ENCODE measurements at places on chromosomes 3 and 15.

DNA sequence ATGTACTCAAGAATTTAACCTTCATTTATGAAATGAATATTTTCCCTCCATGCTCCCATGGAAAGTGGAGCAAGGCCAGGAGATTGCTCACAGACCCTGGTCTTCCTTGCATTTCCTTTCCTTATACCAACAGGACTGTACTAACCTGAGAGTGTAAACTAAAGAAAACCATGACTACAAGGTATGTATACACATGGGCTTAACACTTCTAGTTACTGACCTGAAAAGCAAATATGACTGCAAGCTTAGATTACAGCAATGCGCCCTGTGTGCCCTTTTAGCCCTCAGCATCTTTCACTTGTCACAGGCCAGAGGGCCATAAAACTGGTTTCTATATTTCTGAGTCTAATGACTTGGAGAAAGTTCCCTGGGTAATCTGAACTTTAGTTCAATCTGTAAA is 52.1 kb downstream of the NEK10 start:
- DNase-seq, result no peak

DNA sequence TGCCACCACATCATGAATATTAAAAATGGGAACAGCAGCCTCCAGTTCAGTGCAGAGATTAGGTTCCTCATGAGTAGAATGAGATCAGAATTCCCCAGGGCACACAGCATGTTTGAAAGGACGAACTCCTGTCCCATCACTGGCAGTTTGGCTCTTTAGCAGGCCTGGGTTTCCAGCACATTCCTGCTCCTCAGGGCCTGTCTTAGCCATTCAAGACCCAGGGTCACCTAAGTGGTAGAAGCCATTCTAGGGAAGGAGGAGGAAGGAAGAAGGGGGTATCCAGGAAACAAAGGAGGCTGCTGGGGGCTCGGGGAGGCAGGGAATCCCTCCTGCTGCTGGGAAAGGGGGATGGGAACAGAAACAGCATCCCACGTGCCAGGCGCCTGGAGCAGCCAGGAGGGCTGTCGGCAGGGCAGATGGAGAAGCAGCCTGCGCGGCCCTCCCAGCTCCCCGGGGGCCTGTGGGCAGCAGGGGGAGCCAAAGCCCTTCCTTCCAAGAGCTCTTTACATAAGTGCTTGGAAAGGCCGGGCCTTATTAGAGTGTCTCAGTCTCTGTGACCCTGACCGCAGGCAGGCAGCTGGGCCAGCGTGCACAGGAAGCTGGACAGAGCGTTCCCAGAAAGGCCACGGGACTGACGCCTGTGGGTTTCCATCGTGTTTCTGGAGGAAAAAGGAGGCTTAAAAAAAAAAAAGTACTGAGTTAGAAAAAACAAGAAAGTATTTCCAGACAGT is 24.7 kb downstream of the LOXL1 start:
- DNase-seq, result peak; percentile 97

DNA sequence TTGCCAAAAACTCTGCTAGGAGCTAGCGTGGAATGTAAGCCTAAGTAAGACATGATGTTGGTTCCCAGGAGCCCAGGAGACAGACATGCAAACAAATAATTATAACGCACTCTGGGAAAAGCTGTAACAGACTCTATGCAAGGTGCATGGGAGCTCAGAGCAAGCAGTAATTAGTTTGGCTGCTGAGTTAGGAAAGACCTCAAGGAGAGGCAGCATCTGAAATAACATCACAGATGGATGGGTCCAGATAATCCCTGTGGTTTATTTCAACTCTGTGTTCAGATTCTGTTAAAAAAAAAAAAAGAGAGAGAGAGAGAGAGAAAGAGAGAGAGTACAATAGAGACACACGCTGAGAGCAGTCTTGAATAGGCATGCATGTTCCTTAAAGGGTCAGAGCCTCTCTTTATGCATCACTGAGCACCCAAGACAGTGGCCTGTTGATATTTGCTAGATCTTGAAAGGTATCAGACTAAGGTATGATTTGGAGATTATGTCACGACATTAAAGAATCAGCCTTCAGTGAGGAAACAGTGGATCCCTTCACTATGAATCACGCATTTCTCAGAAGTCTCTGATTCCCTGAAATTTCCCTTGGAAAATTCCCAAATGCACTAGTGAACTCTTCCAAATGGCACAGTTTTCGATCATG is 124.4 kb upstream of the LIPC start:
- DNase-seq, result no peak

DNA sequence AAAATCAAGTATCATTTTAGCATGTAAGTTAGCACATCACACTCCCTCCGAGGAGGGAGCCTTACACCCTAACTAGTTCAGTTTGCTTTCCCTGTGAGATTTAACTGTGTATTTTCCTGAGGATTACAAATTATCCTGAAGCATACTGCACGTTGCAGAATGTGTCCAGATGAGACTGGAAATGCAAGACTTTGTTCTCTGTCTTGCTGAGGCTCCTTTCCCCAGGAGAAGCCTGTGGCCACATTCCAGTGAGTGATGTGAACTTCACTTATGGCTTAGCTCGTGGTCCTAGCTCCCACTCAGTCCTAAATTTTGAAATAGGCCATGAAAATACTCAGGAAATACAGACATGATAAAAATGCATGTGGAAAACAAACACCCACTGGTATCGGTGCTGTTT is 23.7 kb downstream of the PDZRN3 start:
- no peak for DNase-seq

- DNase-seq, result no peak
Observed at GRCh38 chr3:193314161-193314560, 64.4 kb downstream of the ATP13A5 start.

DNA sequence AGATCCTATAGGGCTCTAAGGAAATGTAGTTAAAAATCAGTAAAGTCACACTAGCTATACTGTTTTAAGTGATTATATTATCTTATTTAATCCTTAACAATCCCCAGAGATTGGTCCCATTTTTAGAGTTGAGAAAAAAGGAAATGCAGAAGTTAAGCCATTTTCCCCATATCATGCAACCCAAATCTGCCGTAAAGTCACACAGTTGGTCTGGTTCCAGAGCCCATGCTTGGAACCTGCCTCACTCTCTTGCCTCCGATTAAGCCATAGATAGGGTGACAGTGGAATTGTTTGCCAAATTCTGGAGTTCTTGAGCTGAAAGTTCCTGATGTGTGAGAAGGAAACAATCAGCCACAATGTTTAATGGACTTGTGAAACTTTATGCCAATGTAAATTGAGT is 2.3 kb upstream of the P2RY13 start:
- DNase-seq, result no peak

GRCh38 chr3:175273573-175273972 is 414.4 kb downstream of the NAALADL2 start:
- DNase-seq, result no peak

GRCh38 chr15:60589728-60590127 is 110.8 kb upstream of the ICE2 start:
- DNase-seq, result no peak

DNA sequence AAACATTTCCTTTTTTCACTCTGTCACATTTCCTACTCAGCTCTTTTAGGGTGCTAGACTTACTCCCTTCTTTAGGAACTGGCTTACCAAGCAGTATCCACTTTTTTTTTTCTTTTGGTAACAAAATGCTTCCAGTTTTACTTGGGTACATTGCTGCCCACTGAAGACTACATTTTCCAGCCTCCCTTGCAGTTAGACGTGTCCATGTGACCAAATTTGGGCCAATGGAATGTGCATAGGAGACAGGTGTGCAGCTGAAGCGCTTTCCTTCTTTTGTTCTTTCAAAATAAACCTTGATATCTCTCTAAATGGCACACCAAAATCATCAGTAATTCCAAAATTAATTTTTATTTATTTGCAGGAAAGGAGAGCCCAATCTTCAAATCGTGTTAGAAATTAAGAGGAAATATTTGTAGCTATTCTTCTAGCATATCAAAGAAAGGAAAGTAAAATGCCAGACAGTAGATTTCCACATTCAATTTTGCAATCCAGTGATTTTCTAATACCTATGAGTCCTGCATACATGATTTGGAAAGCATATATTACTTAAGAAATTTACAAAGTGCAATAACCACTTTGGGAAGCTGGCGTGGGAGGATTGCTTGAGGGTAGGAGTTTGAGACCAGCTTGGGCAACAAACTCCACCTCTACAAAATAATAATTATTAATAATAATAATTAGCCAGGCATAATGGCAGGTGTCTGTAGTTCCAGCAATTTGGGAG is 422.0 kb upstream of the FRG2C start:
- no peak for DNase-seq

- DNase-seq, result peak; percentile 78
Observed at GRCh38 chr3:120348065-120348990, 826 bp downstream of the LRRC58 start.

Measured in aorta (tissue), 5 donors.